ENCODE measurements at places on chromosomes 2 and 18.

DNA sequence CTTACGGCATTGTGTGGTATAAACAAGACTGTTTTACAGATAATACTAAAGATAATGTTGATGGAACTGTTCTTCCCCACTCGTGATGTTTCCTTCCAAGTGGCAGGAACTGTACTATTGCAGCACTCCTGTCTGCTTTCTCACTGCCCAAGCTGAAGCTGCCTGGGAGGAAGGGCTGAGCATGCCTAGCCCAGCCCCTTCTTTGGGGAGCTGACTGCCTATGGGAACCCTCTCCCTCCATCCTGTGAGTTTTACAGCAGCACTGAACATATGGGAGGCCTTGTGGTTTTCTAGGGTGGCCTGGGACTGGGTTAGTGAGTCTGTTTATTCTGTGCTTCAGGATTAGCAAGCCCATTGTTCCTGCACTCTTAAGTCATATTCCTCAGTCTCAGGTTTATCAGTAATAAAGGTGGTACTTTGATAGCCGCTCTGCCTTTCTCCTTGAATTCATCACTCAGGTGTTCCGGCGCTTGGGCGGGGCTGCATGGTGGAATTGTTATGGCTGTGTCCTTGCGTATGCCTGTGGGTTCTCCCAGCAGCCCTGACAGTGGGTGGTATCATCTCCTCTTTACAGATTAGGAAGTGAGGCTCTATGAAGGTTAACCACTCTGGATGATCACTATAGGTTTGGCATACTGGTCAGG is 379.7 kb downstream of the PTPRM start:
- no peak for DNase-seq

DNA sequence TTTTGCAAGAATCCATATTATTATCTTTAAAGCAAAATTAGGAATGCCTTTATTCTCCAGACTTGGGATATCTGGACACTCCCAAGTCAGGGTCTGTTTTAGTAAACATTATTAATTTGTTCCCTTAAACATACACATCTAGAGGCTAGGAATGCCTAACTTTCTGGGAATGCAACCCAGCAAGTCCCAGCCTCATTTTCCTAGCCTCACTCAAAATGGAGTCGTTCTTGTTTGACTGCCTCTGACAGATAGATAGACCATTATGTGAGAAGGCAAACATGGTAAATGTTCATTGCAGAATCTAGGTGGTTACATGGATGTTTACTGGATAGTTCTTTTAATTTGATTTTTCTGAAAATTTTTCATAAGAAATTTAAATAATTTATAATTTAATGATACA is 270.1 kb upstream of the STON1 start:
- DNase-seq, result no peak

- DNase-seq, result peak; percentile 28
Measured at GRCh38 chr18:45974088-45974536, 7.0 kb upstream of the EPG5 start.

GRCh38 chr2:48069769-48070168 is 163.5 kb upstream of the FBXO11 start:
- no peak for DNase-seq

DNA sequence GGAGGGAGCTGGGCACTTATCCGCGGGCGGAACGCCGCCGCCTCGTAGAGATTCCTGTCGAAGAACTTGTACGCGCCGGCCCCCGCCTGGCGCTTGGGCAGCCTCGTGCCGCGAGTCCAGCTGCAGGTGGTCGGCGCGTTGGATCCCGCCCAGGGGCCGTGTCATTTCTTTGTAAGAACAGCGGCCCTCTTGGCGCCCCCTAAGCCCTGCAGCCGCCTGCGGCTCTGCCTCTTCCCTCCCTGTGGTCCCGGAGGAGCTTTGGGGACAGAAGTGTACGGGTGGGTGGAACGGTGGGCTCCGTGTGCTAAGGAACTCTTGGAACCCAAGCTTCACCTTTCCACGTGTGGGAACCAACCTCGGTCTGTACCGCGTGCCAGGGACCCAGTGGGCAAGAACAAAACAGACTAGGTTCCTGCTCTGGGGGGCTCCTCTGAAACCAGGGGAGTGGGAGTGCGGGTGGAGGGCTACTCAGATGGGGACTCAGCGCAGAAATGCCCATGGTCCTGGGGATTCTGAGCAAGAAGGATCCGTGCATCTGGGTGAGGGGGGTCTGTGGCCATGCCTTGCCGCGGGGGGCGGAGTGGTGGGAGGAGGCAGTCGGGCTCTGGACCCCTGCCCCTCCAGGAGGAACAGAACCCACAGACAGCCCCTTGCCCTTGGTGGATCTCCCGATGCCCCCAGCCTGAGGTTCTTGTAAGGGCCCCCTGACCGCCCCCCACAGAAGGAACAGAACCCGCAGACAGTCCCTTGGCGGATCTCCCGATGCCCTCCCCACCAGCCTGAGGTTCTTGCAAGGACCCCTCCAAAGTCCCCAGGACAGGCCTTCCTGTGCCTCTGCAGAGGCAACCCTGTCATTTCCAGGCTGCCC is 1.5 kb downstream of the GPC1 start:
- no peak for DNase-seq

GRCh38 chr18:80105369-80106167 is 3.5 kb upstream of the ADNP2 start:
- no peak for DNase-seq

GRCh38 chr2:144645083-144645778 is 125.3 kb upstream of the ZEB2 start:
- DNase-seq, result no peak

- DNase-seq, result no peak
Measured at GRCh38 chr2:123073371-123073770, 951.7 kb upstream of the CNTNAP5 start.

- DNase-seq, result no peak
Measured at GRCh38 chr2:65300134-65300760, 72.6 kb downstream of the ACTR2 start.

DNA sequence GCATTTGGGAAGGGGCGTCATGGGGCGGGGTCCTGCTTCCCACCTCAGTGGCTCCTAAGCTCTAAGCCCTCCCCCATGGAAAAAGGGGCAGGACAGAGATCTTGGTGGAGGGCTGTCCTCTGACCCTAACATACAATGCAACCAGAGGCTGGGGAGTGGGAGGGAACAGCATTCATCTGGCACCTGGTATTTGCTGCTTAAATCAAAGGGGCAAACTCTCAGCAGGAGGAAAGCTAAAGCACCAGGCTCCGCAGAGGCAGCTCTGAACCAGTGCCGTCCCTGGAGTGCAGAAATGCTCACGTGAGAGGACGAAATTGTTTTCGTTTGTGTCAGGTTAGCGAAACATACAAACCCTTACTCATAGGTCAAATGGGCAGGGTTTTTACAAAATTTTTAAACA is 92.7 kb upstream of the PXDN start:
- DNase-seq, result no peak

GRCh38 chr2:159230145-159230877 is 56.2 kb downstream of the WDSUB1 start:
- DNase-seq, result no peak

GRCh38 chr18:42255908-42256765 is 301.1 kb downstream of the PIK3C3 start:
- DNase-seq, result no peak

GRCh38 chr2:127415593-127416505 is 2.4 kb upstream of the PROC start:
- DNase-seq, result peak; percentile 62

DNA sequence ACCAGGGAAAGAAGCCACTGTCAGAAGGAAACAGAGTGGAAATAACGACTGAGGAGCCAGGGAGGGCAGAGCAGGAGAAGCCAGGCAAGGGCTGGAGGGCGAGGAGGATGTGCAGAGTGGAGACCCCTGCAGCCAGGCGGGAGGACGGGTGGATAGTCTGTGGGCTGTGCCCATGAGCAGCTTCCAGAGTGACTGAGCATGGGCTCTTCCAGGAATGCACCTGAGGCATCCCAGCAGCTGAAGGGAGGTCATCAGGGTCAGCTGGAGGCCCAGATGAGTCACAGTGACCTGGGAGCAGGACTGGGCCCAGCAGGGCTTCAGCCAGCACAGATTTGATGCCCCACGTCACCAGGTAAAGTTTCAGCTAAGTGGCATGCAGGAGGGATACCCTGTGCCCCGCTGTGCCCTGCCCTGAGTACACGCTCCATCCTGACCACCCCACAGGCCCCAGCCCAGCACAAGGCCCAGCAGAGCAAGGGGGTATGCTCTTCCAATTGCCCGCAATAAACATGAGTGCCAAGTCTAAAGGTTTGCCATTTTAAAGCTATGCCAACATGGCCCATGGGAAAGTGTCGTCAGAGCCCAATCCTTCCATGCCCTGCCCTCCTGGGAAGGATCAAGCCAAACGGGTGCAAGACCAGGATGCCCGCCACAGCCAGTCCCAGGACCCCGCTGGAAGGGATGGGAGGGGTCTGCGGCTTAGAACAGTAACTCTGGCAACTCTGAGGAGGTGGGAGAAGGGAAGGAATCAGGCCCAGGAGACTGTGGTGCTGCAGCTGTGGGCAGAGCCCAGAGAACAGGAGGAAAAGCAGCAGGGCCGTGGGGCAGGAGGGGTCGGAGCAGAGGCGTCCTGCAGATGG is 85.7 kb downstream of the SEPTIN10 start:
- DNase-seq, result no peak

DNA sequence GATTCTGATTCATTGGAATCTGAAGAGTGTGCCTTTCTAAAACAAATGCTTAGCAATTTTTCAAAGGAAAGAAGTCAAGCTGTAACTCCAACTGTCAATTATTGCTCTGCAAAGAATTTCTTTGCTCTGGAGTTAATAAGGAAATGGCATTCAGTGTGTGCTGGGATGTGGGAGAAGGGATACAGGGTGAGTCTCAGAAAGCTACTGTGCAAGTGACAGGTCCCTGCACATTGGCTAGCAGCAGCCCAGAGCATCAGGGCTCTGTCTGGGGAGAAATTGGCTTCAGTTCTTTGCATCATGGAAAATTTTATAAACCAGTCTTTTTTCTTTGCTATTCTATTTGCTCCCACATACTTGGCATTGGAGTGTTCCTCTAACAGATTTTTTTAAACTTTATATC is 1.1 kb upstream of the SYT4 start:
- DNase-seq, result no peak

DNA sequence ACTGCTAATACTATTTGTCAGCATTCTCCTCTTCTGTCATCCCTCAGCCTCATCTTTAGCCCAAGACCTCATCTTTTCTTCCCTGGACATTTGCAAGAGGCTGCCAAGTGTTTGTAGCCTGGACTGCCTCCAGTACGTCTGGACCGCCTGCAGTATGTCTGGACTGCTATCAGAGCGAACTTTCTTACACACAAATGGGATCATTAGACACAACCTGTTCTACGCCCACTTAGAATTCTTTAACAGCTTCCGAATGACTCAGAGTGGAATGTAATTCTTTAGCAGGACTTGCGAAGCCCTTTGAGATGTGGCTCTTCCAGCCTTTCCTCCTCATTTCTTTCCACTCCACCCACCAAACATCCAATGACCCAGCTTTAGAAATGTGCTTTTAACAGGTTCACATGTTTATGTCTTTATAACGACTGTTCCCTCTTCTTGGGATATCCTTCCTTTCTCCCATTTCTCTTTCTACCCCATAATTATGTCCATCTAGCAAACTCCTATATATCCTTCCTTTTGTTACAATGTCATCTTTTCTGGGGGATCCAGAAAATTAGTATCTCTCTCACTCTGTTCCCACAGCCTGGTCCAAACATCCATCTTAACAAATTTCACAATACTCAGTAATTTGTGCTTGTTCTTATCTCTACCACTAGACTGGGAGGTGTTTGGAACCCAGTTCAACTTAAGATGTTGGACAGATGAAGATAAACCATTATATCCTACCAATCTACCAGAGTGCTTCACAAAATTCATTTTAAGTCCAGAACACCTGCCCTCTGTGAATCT is 171.3 kb upstream of the PGAP1 start:
- no peak for DNase-seq

DNA sequence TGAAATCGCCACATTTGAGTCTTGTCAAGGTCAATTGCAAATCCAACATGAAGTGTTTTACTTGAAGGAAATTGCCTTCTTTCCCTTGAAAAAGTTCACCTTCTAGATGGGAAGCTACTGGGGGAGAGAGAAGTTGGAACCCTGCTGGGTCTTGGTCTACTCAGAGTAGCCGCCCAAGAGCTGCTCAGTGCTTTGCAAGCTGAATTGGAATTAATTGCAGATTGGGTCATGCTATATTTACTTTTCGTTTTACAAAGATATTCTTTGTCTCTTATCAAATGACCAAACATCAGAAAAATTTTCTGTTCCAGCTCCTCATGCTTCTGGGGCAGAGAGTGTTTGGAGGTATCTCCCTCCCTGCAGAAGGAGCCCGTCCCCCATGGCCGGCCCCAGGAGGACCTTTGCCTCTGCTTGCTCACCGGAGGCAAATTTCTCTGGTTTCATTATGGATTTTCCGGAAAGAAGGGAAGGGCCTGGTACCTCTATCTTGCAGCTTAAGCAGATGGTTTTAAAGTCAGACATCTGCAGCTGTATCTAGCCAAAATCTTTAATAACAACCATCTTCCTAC is 289.7 kb downstream of the MYT1L start:
- no peak for DNase-seq

- DNase-seq, result no peak
Measured at GRCh38 chr2:84472856-84473565, 13.9 kb upstream of the SUCLG1 start.

DNA sequence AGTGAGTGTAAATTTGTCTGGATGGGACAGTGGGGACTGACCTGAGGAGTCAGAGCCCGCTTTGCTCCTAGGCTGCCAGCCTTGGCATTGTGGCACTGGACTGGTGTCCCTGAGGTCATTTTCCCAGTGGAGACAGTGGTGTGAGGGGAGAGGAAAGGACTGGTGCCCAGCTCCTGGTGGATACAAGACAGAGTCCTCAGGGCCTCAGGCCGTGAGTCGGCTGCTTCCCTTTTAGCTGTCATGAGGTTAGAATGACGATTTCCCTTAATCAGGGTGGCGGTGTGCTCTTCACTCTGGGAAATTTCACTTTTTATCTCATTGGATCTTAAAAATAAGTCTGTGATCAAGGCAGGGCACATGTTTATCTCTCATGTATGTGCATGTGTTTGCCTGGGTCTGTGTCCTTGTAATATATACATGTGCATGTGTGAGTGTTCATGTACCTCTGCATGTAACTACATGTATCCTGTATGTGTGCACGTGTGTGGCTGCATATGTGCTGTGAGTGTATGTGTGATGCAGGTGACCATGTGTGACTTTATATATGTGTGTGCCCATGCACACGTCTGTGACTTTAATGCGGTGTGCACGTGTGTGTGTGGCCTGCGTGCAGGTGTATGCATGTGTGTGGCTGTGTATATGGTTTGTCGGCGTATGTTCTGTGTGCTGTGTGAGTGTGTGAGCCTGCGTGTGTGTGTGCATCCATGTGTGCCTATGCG is 55.7 kb downstream of the GLI2 start:
- no peak for DNase-seq

GRCh38 chr2:222076973-222077690 is 221.7 kb downstream of the PAX3 start:
- no peak for DNase-seq

- no peak for DNase-seq
Measured at GRCh38 chr2:228869636-228870264, 401.3 kb downstream of the PID1 start.

- DNase-seq, result no peak
Measured at GRCh38 chr2:73075477-73076373, 4.2 kb upstream of the SFXN5 start.

- DNase-seq, result no peak
Measured at GRCh38 chr2:157891643-157892041, 15.5 kb upstream of the ACVR1 start.

GRCh38 chr2:176039375-176039774 is 37.3 kb upstream of the LNPK start:
- DNase-seq, result no peak

- no peak for DNase-seq
Measured at GRCh38 chr2:132975193-132976105, 305.4 kb upstream of the LYPD1 start.

GRCh38 chr2:78861546-78861945 is 164.0 kb upstream of the REG3G start:
- no peak for DNase-seq
